ENCODE measurements at places on chromosomes 1 and 21. TPM values are rescaled to one million over a fixed set of nuclear protein-coding genes. Genes with fewer than 3 reads are reported as not detected.

DNA sequence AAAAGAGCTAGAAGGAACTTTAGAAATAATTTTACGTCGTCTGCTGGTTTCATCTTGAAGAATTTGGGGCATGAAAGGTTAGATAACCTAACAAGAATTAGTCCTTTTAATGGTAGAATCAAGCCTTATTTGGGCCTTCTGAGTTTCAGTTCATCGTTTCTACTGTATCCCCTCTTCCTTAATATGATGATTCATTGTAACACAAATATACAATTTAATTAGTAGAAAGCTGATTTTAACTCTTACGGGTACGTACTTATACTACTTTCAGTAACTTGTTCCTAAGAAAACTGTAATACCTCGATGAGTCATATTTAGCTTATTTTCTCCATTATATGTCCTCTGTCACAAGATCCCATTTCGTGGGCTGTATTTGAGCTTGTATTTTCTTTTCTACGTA, 264.7 kb downstream of the RYR2 start:
- DNase-seq, result no peak

- no peak for DNase-seq
These were observed 31.5 kb downstream of the CFHR5 start for GRCh38 chr1:197008861-197009260.

DNA sequence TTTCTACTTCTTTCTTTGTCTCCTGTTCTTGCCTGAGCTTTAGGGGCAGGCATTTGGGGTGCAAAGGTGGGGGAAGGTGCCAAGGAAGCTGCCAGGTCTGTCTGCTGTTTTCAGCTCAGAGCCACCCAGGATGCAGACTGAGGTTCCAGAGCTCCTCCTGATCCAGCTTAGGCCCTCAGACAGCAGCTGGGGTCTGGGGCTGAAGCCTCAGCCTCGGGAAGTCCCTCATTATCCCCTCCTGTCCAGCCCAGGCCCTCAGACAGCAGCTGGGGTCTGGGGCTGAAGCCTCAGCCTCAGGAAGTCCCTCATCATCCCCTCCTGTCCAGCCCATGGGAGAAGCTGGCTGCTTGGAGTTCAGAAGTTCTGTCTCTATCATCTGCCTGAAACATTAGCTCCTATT, 257.7 kb upstream of the CSF3R start:
- no peak for DNase-seq

GRCh38 chr1:167643441-167643840, 13.4 kb downstream of the RCSD1 start:
- DNase-seq, result no peak

- DNase-seq, result no peak
These were observed 54.6 kb downstream of the FH start for GRCh38 chr1:241464985-241465384.

GRCh38 chr1:14300991-14301703, 297.3 kb upstream of the KAZN start:
- DNase-seq, result no peak

- no peak for DNase-seq
These were observed 165.6 kb downstream of the USP25 start for GRCh38 chr21:15895142-15896106.

GRCh38 chr1:59096501-59096900, 200.4 kb upstream of the FGGY start:
- no peak for DNase-seq

- no peak for DNase-seq
These were observed 157.0 kb downstream of the ADSS2 start for GRCh38 chr1:244294599-244295224.

- DNase-seq, result no peak
These were observed 69.6 kb upstream of the MACF1 start for GRCh38 chr1:39134768-39135333.

DNA sequence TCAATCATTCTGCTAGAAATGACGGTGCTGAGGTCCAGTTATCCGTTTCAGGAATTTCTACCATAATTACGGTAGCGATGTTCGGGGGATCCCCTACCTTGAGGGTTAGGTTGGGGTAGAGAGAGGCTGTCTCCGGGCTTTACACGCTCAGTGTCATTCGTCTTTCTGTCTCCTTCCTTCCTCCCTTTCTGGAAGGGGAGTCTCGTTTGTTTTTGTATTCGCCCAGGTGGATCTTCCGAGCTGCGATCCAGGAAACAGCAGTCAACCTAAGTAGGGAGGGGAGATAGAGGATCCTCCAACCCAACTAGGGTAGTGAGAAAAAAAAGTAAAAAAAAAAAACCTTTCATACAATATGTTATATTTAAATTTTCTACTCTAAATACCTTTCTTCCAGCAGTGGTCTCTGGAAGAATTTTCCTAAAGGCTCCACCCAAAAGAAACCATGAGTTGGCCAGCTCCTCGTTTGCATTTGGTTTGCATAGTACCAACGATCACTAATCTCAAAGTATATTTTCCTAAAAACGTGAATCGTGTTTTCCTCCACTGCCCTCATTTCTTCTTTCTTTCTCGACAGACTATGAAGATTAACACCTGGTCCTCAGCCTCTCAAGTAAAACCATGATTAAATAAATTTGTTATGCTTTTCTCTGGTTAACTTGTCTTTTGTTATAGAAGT, 611 bp upstream of the PIK3C2B start:
- DNase-seq, result no peak

DNA sequence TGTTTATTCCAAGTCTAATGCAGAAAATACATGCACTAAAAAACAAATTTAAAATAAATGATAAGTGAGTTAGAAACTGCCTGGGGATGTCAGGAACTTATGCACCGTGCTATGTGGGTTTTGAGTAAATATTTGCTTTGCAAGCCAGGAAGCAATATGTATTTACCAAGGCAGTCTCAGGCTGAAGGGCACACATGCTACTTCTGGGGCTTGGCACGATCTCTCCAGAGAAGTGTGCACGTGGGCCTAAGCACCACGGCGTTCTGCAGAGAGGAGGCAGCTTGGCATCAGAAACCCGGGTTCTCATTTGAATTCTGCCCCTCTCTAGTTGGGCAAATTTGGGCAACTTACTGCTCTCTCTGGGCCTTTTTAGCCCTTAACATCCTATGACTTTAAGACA, 72.6 kb upstream of the ROR1 start:
- peak; percentile 52 for DNase-seq

DNA sequence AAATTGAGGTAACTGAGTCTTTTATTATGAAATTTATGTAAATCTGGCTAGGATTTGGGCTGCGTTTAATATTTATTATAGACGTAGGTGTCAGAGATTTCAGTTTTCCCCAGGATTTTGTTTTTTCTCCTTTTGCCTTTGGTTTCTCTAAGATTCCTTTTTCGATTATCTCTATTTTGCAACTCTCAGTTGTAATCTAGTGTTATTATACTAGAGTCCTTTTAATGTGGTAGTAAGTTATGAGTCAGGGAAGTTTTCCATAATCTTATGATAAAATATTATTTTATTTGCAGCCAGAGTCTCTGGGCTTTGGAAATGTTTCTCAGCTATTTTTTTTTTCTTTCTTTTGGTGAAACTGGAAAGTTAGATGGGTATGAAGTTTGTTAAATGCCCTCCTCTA, 1043.8 kb downstream of the PLA2G4A start:
- DNase-seq, result no peak

GRCh38 chr1:233647636-233648035, 33.7 kb downstream of the KCNK1 start:
- DNase-seq, result no peak

DNA sequence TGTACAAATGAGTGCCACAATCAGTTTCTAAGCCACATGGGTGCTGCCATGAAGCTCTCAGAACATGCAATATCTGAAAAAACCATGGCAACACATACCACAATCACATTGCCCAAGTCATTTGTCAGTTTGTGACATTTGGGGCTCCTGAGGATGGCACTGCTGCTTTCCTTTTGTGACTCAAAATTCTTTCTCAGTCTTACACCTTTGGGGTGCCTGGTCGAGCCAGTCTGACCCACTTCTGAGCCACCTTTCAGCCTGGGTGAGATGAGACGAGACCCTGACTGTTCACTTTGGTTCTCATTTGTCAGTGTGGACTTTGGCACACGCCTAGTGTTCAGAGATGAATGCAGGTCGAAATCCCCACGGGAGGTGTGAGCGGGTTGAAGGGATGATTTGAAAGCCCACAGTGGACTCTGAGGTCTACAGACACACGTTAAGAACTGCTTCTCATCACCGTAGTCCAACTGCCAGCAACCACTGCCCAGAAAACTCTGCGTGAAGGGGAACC, 8.0 kb downstream of the BATF3 start:
- DNase-seq, result no peak

- DNase-seq, result no peak
These were observed 17.0 kb upstream of the NGF start for GRCh38 chr1:115355069-115355468.

DNA sequence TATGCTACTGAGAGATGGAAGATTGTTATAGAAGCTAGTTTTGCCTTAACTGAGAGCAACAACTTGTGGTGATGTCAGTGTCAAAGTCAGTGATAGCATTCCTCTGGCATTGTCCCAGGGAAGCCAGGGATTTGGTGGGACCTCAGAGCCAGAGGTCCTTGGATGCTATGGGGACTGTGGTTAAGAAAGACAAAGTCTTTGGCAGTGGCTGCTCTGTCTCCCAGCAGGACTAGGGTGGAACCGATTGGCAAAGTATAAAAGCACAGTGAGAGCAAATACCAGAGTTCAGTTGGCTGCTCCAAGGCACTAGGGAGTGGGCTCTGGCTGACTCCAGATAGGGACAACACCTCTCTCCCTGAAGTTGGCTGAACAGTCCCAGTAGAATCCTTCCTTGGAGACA, 104.8 kb downstream of the GDAP2 start:
- no peak for DNase-seq

DNA sequence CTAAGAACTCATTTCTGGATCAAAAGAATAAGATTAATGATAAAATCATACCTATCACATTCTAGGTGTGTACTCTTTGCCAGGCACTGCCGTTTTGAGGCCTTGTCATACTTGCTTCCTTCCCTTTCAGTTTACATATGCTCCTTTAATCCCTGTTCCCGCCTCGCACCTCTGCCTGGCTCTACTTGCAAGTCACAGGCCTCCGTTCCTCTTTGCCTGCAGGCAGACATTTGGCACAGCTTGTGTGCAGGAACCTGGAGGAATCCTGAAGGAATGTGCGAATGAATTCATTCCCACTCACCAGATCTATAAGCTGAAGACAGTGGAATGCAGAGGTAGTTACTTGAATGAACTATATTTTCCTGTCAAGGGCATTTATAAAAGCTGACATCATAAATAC, 13.8 kb downstream of the WLS start:
- DNase-seq, result no peak

DNA sequence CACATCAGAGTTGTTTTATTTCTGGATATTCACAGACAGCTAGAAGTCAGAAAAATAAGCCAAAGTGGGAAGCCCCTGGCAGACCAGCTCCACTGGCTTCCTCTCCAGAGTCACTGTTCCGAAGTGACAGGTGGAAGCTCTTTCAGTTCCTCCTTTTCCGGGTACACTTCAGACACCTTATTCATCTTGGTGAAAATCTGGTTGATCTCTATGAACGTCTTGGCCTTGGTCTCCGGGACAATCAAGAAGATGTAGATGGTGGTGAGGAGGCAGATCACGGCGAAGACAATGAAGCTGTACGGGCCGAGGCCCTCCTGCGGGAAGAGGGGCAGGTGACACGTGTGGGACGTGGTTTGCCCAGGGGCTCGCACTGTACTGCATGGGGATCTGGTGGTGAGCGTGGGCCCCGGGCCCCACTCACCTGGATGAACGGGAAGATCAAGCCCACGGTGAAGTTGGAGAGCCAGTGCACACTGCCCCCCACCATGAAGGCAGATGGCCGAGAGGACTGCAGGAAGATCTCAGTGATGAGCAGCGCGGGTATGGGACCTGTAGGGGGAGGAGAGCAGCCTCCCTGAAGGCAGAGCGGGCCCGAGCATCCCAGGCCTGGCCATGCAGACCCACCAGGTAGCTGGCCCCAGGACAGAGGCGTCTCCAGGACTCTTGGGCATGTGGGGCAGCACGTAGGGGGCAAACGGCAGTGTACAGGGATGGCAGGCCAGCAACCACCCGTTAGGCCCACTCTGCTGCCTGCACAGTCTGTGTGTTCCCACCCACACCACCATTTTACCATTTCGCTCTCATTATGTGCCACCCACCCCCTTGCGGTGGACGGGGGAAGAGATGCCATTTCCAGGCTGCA, 11.5 kb upstream of the SLC2A7 start:
- DNase-seq, result no peak

GRCh38 chr21:42160111-42160721, 58.7 kb upstream of the ABCG1 start:
- DNase-seq, result no peak

- DNase-seq, result no peak
These were observed 98.3 kb upstream of the TIAM1 start for GRCh38 chr21:31442339-31442738.

- DNase-seq, result peak; percentile 78
These were observed at the start of gene ENAH for GRCh38 chr1:225652729-225653462. TSS of gene ENAH (minus strand) at chr1:225653123. CDS start at chr1:225652690, 433 bp downstream.

- DNase-seq, result no peak
These were observed 28.1 kb downstream of the IL6R start for GRCh38 chr1:154433161-154433764.

DNA sequence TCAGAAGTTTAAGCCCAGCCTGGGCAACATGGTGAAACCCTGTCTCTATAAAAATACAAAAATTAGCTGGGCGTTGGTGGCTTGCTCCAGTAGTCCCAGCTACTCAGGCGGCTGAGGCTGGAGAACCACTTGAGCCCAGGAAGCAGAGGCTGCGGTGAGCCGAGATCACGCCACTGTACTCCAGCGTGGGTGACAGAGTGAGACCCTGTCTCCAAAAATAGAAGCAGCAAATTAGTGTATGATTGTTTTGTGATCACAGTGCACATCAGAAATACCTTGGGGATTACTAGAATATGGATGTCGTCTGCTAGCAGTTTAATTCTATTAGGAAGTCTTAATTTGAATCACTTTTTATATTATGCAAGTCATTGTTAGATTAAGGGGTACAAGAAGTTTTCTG, 59.0 kb downstream of the ZBTB17 start:
- no peak for DNase-seq

GRCh38 chr1:108961752-108962486, 1.4 kb downstream of the CLCC1 start:
- no peak for DNase-seq

The RIIAD1 gene
- not detected for total RNA-seq

The SPRR2F gene
- total RNA-seq, result not detected

The IVL gene
- not detected for total RNA-seq

The IL24 gene
- not detected for total RNA-seq

The CYP4X1 gene
- not detected for total RNA-seq

The ZYG11A gene
- total RNA-seq, result not detected

The LIPI gene
- total RNA-seq, result not detected

The NBPF4 gene
- not detected for total RNA-seq

The LAD1 gene
- total RNA-seq, result 142 TPM

The KIF17 gene
- 0.79 TPM for total RNA-seq

The AMY1C gene
- total RNA-seq, result not detected

Measured in transverse colon (tissue), 4 donors.